Fibroblast of lung (primary cell): ENCODE measurements at places on chromosomes 3 and 15.
A peak's percentile ranks its signal among the peaks of the same experiment; 100 is the strongest.

GRCh38 chr15:38068626-38069391 lies 134.4 kb downstream of the TMCO5A start:
- H3K4me3 ChIP-seq, result peak overlapping the region; percentile 34
- H3K27me3 ChIP-seq, result no peaks in the 10 kb centered on the region
- H3K4me1 ChIP-seq, result peaks cover 10% of the 10 kb centered on the region
- peak overlapping the region; percentile 88 for H3K27ac ChIP-seq
- DNase-seq, result peak; percentile 83

- no peaks in the 10 kb centered on the region for H3K36me3 ChIP-seq
- DNase-seq, result peak; percentile 80
- no peaks in the 10 kb centered on the region for H3K27me3 ChIP-seq
- peaks cover 38% of the 10 kb centered on the region for H3K4me1 ChIP-seq
Measured at GRCh38 chr15:70318594-70319465, 221.1 kb upstream of the TLE3 start.

GRCh38 chr3:26588931-26589330 lies 33.6 kb upstream of the LRRC3B start:
- H3K27me3 ChIP-seq, result no peaks in the 10 kb centered on the region
- no peak overlapping the region for H3K27ac ChIP-seq
- no peaks in the 10 kb centered on the region for H3K4me1 ChIP-seq
- no peak for DNase-seq
- no peak overlapping the region for H3K4me3 ChIP-seq
- H3K36me3 ChIP-seq, result no peaks in the 10 kb centered on the region

GRCh38 chr3:95613993-95614392 lies 1200.4 kb upstream of the EPHA6 start:
- no peak overlapping the region for H3K27ac ChIP-seq
- DNase-seq, result no peak
- H3K27me3 ChIP-seq, result no peaks in the 10 kb centered on the region
- no peaks in the 10 kb centered on the region for H3K36me3 ChIP-seq

GRCh38 chr3:157844216-157844615 lies 262.0 kb downstream of the SHOX2 start:
- no peaks in the 10 kb centered on the region for H3K27me3 ChIP-seq
- H3K36me3 ChIP-seq, result no peaks in the 10 kb centered on the region
- no peak for DNase-seq
- H3K4me1 ChIP-seq, result no peaks in the 10 kb centered on the region
- H3K27ac ChIP-seq, result no peak overlapping the region

DNA sequence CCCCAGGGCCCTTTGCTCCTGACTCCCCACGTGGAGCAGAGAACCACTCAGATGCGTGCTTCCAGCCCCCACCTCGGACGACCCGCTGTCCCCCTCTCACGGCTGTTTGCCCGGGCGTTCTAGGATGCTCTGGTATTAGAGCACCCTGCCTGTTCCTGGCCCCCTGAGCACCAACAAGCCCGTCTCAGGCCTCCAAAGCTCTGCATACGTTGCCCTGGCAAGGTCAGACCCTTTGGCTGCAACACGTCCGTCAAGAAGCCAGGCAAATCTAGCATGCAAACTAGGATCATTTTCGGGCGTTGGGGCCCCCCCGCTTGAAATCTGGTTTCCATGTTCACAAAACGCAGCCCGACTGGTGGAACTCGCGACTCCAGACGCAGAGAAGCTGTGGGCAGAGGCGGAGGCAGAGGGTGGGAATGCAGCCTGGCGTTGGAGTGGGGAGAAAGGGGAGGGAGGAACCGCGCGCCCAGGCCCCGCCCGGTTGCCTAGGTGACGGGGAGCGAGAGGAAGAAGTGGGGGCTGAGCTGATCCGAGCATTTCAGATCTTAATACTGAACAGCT lies 86.2 kb upstream of the PIAS1 start:
- no peak overlapping the region for H3K27ac ChIP-seq
- DNase-seq, result peak; percentile 71
- H3K27me3 ChIP-seq, result no peaks in the 10 kb centered on the region
- H3K36me3 ChIP-seq, result no peaks in the 10 kb centered on the region
- H3K4me1 ChIP-seq, result no peaks in the 10 kb centered on the region
- peak overlapping the region; percentile 59 for H3K4me3 ChIP-seq

- H3K4me3 ChIP-seq, result no peak overlapping the region
- no peak overlapping the region for H3K27ac ChIP-seq
- no peaks in the 10 kb centered on the region for H3K27me3 ChIP-seq
Measured at GRCh38 chr3:181578743-181579142, 133.0 kb upstream of the SOX2 start.

DNA sequence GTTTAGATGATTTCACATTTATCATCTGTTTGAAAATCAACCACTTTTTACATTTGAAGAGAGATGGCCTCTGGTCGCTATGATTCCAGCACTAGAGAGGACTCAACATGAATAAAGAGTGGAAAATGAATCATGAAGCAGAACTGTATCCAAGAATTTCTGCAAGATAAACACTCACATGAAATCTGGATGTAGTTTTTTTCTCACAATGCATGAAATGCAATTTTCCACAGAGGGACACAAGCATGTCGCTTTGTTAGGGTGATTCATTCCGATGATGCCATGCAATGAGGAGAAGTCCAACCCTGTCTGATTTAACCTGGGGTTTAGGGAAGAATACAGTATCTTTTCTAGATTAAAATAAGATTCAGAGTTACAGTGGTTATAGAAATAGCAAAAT lies 50.4 kb upstream of the ADCY5 start:
- H3K4me1 ChIP-seq, result peaks cover 4% of the 10 kb centered on the region
- H3K27ac ChIP-seq, result no peak overlapping the region
- H3K27me3 ChIP-seq, result no peaks in the 10 kb centered on the region

DNA sequence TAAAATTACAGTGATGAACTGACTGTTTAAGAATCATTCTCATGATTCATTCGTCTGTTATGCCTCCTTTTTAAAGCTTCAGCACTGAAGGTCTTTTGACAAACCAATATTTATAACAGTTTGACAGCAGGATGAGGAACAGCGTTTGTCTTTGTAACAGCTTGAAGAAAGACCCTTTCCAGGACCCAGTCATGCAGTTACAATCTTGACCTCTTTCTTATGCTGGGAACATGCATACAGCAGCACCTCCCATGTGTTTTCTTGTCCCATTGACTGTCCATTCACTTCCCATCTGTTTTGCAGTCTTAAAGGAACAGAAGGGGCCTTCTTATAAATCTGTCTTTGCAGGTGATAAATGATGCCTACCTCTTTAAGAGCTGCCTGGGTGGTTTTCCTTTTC lies 87.2 kb downstream of the OPA1 start:
- H3K4me1 ChIP-seq, result no peaks in the 10 kb centered on the region
- H3K36me3 ChIP-seq, result no peaks in the 10 kb centered on the region
- H3K4me3 ChIP-seq, result no peak overlapping the region
- peak; percentile 64 for DNase-seq

DNA sequence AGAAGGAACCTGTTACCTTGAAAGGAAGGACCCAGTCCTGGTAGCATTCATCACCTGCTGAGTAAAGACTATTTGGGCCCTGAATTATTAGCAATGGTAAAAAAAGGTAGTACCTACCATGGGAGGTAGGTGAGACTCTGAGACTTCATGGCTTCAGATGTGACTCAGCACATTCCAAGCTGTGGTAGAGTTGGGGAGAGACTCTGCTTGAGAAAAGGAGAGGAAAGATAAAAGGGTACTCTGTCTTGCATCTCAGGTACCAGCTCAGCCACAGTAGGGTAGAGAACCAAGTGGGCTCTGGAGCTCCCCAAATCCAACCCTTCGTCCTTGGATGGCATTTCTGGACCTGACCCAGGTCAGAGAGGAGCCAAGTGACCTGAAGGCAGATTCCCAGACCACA lies 430.4 kb downstream of the TBL1XR1 start:
- H3K27me3 ChIP-seq, result no peaks in the 10 kb centered on the region
- no peaks in the 10 kb centered on the region for H3K36me3 ChIP-seq
- H3K4me1 ChIP-seq, result no peaks in the 10 kb centered on the region
- DNase-seq, result peak; percentile 46
- no peak overlapping the region for H3K27ac ChIP-seq

GRCh38 chr15:99050328-99050980 lies 42.9 kb upstream of the PGPEP1L start:
- H3K4me1 ChIP-seq, result no peaks in the 10 kb centered on the region
- H3K36me3 ChIP-seq, result no peaks in the 10 kb centered on the region
- no peaks in the 10 kb centered on the region for H3K27me3 ChIP-seq
- H3K27ac ChIP-seq, result no peak overlapping the region
- no peak overlapping the region for H3K4me3 ChIP-seq
- no peak for DNase-seq

- no peaks in the 10 kb centered on the region for H3K4me1 ChIP-seq
- no peaks in the 10 kb centered on the region for H3K27me3 ChIP-seq
- DNase-seq, result no peak
- no peak overlapping the region for H3K27ac ChIP-seq
Measured at GRCh38 chr3:64110071-64110470, 86.8 kb upstream of the PSMD6 start.

- no peak overlapping the region for H3K27ac ChIP-seq
- H3K4me1 ChIP-seq, result no peaks in the 10 kb centered on the region
- H3K27me3 ChIP-seq, result no peaks in the 10 kb centered on the region
- no peak for DNase-seq
- no peak overlapping the region for H3K4me3 ChIP-seq
- no peaks in the 10 kb centered on the region for H3K36me3 ChIP-seq
Measured at GRCh38 chr15:76625267-76625666, 279.9 kb downstream of the SCAPER start.

DNA sequence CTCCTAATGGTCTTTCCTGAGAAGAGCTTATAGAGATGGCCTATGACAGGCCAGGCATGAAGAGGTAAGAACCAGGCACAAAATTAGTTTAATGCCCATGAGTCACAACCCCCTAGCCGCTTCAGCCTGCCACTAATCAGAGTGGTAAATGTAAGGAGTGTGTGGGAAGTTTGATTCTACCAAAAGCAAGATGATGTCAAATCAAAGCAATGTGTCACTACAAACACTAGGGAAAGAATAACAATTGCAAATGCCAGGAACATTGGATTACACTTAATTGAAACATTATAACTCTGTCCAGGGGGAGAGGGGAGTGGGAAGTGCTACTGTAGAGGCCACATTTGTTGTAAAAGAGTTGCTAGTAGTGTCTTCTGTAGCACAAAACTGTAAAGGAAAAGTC lies 596.6 kb upstream of the AGTR1 start:
- no peaks in the 10 kb centered on the region for H3K36me3 ChIP-seq
- no peak overlapping the region for H3K27ac ChIP-seq
- peaks cover 8% of the 10 kb centered on the region for H3K4me1 ChIP-seq
- no peaks in the 10 kb centered on the region for H3K27me3 ChIP-seq

- DNase-seq, result no peak
- no peaks in the 10 kb centered on the region for H3K36me3 ChIP-seq
- H3K27me3 ChIP-seq, result no peaks in the 10 kb centered on the region
- H3K4me1 ChIP-seq, result no peaks in the 10 kb centered on the region
- H3K4me3 ChIP-seq, result no peak overlapping the region
Measured at GRCh38 chr3:14537590-14538450, 2.3 kb downstream of the GRIP2 start.

DNA sequence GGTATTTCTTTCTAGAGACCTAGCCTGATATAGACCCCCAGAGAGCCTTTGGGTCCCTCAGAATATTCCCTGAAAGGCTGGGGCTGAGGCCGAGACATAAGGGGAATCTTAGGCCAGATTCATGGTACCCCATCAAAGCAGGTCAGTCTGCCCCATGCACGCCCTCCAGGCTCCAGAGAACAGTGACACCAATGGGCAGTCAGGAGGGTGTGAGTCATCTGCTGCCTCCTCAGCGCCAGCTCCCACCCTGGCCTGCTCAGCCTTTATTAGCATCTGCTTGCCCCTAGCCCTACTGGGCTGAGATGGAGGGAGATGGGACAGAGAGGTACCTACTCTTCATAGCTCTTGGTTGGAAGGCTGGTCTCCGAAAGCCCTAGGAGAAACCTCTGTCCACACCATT lies 14.3 kb upstream of the CAMKV start:
- no peak overlapping the region for H3K27ac ChIP-seq
- H3K27me3 ChIP-seq, result peaks cover 19% of the 10 kb centered on the region
- H3K4me1 ChIP-seq, result no peaks in the 10 kb centered on the region
- H3K4me3 ChIP-seq, result no peak overlapping the region
- no peak for DNase-seq

DNA sequence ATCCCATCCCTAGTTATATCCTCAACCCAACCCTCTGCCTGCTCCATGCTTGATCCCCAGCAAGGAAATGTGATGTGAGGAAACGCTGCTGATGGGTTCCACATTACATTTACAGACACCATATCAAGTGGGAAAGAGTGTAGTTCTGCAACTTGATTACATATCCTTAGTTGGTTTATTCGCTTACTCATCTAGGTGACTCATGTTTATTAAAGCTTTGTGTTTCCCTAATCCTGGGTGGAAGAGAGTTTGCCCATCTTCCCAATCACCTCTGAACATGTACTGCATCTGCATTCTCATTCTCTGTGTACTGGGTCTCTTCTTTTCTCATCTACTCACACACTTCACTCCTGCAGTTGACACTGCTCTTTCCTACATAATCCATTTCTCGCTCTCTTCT lies 91.7 kb upstream of the PDZRN3 start:
- H3K4me1 ChIP-seq, result no peaks in the 10 kb centered on the region
- H3K27me3 ChIP-seq, result no peaks in the 10 kb centered on the region
- peak; percentile 54 for DNase-seq
- no peaks in the 10 kb centered on the region for H3K36me3 ChIP-seq

- peaks cover 57% of the 10 kb centered on the region for H3K27me3 ChIP-seq
- no peak overlapping the region for H3K4me3 ChIP-seq
- no peaks in the 10 kb centered on the region for H3K36me3 ChIP-seq
- H3K4me1 ChIP-seq, result peaks cover 3% of the 10 kb centered on the region
- no peak for DNase-seq
Measured at GRCh38 chr3:128997486-128998133, 3.5 kb upstream of the EFCC1 start.

DNA sequence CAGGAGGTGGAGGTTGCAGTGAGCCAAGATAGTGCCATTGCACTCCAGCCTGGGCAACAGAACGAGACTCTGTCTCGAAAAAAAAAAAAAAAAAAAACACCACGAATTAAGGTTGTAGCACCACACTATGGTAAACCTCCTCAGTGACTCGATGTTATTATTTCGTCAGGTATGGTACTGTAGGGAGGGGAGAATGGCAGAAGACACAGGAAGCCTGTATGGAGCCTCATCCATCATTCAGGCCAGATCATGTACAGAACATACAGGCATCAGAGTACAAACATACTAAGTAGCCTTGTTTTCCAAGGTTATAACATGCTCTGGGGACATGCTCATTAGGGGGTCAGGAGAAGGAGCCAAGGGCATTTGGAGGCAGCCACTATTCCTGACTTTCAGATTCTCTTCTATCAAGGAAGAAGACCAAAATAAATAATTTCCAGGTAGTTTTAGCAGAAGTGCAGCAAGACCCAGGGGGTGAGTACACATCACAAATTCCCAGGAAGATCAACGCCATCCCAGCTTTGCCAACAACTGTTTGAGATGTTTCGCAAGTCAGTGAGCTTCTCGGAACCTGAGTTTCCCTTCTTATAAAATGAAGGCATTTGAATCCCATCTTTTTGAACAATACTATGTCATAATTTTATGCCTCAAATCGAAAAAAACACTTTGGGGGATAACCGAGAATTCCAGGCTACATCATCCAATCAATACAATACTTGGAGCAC lies 79.8 kb downstream of the FOXP1 start:
- peak; percentile 88 for DNase-seq
- H3K27me3 ChIP-seq, result no peaks in the 10 kb centered on the region
- H3K36me3 ChIP-seq, result no peaks in the 10 kb centered on the region
- peak overlapping the region; percentile 12 for H3K4me3 ChIP-seq
- H3K27ac ChIP-seq, result peak overlapping the region; percentile 57
